DMS153 (cell line): ENCODE measurements at places on chromosomes 12 and 14.

- DNase-seq: peak; percentile 92
Observed at GRCh38 chr14:63642229-63642611, 549 bp upstream of the WDR89 start.

- DNase-seq: no peak
Observed at GRCh38 chr14:95311752-95312151, 8.0 kb downstream of the CLMN start.

DNA sequence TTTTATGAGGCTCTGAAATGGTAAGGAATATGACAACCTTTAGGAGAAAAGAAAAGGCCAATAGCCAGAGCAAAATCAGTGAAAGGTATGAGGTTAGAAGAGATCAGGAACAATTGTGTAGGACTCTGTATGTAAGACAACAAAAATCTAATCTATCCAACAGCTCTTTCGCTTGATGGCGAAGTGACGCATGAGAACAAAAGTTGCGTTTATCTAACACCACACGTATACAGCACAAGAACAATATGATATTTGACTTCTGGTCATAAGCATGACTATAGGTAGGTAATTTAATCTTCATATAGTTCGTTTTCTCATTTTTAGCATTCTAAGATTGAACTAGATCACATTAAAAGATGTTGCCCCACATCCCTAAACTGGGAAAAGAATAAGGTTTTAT lies 1.5 kb downstream of the CLECL1 start:
- no peak for DNase-seq

- no peak for DNase-seq
Observed at GRCh38 chr12:105724641-105725040, 394.1 kb downstream of the C12orf75 start.

DNA sequence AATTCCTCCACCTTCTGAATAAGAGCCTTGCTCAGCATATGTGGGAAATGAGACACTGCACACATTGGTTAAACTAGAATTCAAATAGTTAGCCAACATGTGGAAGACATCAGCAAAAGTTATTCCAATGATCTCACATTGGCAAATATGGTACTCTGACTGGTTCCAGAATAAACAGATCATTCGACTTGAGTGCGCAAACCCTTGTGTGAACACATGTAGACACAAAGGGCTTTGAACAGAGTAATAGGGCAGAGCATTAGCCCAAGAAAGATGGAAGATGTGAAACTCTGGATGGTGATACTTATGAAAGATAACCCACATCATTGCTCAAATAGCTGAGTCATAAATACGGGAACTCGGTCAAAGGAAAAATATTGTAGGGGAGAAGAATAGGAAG lies 1133.4 kb upstream of the SEL1L start:
- no peak for DNase-seq

DNA sequence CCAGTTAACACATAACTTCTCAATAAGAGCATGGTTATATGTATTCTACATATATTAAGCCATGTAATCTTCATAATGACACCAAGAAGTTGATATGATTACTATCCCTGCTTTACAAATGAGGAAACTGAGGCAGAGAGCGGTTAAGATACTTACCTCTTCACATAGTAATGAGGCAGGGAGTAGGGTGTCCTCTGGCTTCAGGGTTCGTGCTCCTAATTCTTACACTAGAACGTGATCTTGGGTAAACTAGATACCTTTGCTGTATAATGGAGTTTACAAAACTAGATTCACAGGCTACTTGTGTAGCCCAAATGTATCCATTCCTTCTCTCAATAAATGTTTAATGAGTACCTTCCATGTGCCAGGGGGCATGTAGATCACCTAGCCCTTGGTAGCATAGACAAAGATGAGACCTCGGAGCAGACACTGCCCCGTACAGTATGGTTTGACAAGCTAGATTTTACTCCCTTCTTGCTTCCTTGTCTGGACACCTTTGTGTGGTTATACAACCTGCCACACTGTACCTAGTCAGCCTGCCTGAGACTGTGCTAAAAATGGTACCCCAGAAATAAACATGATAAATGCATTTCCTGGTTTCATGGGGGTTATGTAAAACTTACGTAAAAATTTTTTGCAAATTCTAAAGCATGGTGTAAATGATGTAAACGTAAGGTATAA lies 991.8 kb downstream of the VRK1 start:
- DNase-seq: no peak
